DMS 273 treated with DMSO at 0.1 percent for 48 hours (cell line): ENCODE measurements at places on chromosomes 7 and 10.

DNA sequence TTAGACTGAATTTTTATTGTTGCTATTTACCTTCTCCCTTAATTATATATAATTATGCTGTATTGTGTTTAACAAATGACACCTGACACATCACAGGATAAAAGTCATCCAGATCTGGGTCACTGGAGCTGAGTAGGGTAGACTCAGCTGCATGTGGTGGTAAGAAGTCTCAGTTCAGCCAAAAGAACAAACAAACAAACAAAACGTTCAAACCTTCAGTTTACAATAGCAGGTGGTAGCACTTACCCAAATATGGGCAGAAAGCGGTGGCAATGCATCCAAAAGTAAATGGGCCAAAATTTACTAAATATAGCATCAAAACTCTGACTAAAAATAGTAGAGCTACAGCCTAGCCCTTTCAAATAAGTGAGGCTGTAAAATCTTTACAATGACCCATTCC lies 42.2 kb downstream of the ZWINT start:
- DNase-seq = no peak

- DNase-seq = no peak
Observed at GRCh38 chr10:61643316-61643751, 19.4 kb upstream of the CABCOCO1 start.

DNA sequence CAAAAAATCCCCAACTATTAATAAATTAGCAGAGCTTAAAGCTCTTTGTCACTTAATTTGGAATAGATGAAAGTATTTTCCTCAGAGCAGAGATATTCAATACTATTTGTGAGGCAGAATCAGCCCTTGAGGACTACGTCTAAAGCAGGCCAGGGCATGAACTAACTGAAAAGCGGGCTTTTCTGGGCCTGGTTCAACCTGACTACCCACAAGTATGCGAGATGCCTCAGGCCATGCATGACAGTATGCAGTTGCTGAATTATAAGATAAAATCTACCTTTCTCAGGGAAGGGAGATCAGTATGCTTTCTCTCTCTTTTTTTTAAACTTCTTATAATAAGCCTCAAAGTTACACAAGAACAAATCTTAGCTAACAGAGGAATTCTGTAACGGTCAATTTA lies 20.1 kb downstream of the TMEM168 start:
- DNase-seq = no peak

DNA sequence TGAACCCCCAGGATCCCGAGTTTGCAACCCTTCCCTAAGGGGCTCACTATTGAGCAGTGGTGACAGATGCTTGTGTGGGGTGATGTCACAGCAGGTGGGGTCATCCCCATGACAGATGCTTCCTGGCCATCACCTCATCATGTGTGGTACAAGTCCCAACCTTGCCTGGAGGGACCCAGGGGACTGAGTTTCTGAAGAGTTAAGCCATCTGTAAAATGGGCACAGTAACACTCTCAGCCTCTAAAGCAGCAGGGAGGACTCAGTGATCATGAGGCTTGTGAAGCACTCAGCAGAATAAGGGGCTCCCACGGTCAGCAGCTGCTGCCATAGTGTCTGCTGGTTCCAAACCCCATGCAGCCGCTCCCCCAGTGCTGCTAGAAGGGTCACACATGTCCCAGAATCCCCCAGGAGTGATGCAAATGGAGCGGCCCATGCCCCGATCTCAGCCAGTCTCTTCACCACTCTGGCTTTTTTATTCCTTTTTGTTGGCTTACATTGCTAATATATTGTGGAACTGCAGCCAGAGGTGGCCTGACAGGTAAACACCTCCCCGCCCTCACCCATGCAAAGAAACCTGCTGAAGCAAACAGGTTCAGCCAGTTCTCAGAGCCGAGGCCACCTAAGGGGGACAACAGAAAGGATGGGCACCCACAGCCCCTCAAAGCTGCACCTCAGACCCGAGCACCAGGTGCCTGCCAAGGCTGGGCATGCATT lies 102.1 kb upstream of the PDGFA start:
- DNase-seq = no peak

DNA sequence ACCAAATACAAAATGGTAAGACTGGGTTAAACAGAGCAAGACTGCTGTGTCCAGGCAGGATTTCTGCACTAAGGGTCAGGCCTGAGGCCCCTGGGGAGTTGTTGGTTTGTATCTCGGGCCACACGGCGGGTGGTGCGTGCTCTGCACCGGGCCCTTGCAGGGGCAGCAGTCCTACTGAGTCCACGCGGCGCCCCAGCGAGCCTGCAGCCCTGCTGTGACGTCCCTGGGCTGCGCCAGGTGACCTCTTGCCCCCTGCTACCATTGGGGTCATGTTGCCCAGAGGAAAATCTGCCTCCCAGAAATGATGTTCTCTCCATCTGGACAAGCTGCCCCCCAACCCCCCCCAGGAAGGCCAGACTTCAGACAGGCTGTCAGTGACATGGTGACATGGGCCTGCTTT lies 281.5 kb downstream of the CELF2 start:
- DNase-seq = no peak

DNA sequence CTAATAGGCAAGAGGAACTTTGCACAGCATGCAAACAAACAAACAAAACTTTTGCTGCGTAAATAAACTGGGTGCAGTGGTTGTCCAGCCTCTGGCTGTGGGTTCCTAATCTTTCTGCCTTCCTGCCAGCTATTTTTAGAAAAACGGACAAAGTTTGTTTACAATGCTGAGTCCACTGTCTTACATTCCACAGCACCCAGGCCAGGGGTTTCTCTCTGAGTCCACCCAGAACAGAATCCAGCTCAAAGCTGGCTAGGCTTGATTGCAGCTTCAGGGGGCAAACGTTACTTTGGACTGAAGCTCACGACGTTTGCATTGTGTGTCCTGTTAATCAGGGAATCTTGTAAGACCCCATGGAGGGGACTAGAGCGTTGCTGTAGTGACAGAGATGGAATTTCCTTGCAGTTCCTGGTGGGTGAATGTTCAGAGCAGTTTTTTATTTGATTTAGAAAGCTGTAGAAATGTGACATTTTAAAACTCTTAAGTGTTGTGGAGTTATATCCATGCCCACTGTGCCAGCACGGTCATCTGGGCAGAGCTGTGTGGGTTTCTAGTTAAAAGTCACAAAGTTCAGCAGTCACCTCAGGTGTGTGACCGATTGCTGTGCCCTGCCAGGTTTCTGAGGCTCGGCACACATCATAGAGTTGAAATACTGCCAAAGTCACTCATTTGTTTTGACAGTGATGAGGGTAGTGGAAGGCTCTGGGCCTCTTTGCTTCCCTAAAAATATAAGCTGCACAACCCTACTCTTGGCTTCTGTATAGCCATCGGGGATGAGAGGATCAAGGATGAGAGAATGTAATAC lies 247.0 kb downstream of the STK31 start:
- no peak for DNase-seq

DNA sequence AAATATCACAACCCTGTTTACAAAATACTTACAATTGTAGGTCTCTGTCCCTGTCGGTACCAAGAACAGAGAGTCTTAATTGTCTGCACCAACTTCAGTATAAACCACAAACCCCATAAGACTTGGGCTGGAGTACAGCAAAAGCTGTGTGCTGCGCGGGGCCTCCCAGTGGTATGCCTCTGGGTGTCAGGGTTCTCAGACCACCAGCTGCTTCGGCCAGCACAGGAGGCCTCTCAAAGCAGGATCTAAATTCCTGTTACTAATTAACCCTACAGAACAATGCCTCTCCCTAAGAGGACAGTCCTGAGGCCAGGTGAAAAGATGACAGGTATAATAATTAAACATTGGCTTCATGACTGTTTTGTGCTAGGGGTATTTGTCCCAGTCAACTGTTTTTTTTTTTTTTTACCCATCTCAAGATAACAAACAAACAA lies 957 bp upstream of the SVIL start:
- no peak for DNase-seq

- no peak for DNase-seq
Observed at GRCh38 chr7:134823400-134823799, 44.0 kb downstream of the CALD1 start.

DNA sequence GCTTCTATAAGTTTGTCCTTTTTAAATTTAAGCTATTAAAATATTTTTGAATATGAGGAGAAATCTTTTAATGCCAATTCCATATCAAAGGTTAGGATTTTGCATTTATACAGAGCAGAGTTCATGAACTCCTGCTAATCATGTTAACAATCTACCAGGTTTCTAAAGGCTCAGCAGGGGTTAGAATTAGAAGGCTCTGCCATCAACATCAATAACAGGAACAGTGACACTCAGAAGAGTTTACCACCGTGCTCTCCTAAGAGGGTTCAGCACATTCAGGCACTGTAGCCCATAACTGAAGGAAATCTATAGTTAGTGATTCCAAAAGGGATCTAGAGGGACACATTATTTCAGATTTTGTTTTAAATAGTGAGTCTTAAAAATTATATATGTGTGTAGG lies 100.1 kb downstream of the HOXA1 start:
- no peak for DNase-seq
